ENCODE measurements at places on chromosomes 2 and 18.

GRCh38 chr2:17911491-17912260 lies 33.2 kb downstream of the KCNS3 start:
- DNase-seq: no peak

DNA sequence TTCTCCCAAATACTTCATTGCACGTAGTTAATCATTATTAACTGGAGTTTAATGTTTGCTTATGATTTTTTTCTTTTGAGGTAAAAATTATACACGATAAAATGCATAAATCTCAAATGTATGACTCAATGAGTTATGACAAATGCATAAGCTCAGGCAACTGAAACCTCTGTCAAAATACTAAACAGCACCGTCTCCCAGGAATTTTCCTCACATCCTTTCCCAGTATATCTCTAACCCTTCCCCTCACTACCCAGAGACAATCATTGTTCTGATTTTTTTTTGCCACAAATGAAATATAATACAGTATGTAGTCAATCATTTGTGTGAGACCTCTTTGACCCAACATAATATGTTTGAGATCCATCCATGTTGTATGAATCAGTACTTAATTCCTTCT lies 606.5 kb downstream of the CPS1 start:
- no peak for DNase-seq

- no peak for DNase-seq
Observed at GRCh38 chr2:241649404-241649803, 11.9 kb downstream of the ATG4B start.

DNA sequence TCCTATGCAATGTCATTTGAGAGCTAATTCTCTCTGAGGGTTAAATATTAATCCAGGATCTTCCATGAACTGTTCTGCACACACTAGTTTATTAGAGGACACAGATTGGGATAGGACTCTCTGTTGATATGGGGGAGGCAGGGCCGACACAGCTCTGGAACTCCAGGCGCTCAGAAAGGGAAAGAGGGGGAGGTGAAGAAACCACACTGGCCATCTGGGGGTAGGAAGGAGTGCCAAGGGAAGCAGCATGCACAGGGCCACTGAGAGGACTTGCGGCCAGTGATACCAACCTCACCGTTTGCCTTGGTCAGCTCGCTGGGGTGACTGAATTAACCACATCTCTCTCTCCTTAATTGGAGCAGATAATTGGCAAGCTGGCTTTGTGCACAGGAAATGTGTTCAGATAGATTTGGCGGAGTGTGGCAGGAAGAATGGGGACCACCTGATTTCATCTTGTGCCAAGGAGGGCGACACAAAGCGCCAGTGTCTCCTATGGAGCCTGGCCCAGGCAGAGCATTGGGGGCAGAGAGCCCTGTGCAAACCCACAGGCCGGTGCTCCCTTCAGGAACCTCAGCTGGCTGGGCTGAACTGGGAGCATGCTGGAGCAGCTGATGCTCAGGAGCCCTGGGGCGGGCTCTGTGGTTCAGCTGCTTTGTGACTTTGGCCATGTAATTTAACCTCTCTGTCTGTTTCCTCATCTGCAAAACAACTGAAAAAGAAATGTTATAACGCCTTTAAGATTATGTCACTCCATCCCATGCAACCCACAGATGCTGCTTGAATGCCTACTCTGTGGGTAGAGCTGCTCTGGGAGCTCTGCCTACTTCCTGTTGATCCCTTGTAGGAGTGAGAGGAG lies 114.7 kb upstream of the STON1 start:
- no peak for DNase-seq

DNA sequence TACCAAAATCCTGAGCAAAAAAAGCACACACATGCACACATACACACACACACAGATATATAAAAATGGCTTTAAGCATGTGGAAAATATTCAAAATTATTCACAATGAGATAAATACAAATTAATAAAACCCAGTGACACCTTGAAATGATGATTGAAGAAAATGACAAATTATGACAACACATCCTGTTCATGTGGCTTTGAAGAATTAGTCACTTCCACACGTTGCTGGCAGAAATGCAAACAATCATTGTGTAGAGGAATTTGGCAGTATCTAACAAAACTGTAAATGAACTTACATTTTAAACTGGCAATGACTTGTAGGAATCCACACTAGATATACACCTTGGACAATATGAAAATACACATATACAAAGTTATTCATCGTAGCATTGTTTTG lies 95.8 kb upstream of the RGPD4 start:
- no peak for DNase-seq

- no peak for DNase-seq
Observed at GRCh38 chr2:101781326-101781725, 83.8 kb downstream of the MAP4K4 start.

GRCh38 chr18:34511435-34511834 lies 198.7 kb upstream of the DTNA start:
- DNase-seq: no peak

- no peak for DNase-seq
Observed at GRCh38 chr2:20649576-20649975, 1.3 kb downstream of the HS1BP3 start.

GRCh38 chr2:127078028-127078427 lies 28.9 kb downstream of the BIN1 start:
- DNase-seq: no peak

DNA sequence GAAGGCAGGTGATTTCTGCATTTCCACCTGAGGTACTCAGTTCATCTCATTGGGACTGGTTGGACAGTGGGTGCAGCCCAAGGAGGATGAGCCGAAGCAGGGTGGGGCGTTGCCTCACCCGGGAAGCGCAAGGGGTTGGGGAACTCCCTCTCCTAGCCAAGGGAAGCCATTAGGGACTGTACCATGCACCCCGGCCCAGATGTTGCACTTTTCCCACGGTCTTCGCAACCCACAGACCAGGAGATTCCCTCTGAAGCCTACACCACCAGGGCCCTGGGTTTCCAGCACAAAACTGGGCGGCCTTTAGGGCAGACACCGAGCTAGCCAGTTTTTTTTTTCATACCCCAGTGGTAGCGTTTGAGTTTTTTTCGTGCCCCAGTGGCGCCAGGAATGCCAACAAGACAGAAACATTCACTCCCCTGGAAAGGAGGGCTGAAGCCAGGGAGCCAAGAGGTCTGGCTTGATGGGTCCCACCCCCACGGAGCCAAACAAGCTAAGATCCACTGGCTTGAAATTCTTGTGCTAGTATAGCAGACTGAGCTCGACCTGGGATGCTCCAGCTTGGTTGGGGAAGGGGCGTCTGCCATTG lies 75.9 kb upstream of the RANBP2 start:
- no peak for DNase-seq

DNA sequence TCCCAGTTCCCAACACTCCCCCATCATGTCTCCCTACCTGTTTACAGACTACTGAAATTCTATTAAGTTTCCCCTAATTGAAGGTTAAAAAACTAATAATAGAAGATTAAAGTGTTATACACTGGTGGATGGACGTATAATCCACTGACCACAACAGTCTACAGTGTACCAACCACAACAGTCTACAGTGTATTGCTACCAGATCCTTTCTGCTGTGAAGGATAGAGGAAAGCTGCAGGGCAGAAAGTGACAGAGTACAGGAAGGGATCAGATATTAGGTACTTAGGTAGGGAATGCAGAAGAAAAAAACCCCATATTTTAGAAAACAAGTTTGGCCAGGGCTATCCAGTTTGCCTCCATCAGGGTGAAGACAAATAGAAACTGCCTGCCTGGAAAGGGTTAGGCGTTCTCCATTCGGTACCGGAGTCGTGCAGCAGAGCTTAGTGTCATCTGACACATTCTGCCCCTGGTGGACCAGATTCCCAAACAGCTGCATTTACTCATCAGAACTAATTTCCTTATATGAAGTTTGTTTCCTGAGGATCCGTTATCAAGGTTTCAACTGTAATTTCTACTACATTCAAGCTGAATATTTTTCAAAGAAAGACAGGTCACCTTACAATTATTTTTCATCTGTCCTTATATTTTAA lies 49.9 kb downstream of the KLF7 start:
- DNase-seq: no peak

DNA sequence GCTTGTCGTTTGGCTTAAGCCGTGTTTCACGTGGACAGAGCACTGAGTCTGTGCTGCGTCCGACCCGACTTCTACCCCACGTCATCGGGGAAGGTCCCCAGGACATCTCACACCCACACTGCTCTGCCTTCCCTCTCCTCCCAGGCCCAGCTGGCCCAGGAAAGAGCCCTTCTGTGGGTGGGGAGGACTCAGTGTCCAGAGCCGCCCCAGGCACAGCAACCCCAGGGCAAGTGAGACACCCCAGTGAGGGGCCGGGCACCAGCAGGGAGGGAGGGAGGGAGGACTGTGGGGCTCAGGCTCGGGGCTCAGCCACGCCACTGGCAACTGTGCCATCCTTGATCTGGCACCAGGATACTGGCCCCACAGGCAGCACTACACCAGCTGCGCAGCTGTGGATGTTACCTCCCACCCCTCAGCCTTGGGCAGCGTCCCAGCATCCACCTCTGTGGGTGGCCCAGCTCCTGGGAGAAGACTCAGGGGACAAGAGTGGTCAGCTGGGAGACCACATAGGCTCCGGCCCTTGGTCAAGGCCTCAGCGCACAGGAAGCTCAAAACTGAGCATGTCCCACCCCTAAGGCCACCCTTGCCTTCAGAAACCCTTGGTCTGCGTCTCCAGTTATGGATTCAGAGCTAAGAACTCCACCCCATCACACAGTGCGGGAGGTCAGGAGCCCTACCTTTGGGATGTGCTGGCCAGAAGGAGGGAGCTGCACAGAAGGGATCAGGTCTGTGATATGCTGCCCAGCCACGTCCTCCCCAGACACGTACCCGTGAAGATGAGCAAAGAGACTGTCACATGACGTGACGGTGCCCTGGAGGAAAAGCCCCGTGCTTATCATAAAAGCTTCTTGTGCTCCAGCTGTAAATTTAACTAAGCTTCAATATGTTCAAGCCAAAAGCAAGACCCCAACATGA lies 11.7 kb downstream of the PASK start:
- DNase-seq: no peak

DNA sequence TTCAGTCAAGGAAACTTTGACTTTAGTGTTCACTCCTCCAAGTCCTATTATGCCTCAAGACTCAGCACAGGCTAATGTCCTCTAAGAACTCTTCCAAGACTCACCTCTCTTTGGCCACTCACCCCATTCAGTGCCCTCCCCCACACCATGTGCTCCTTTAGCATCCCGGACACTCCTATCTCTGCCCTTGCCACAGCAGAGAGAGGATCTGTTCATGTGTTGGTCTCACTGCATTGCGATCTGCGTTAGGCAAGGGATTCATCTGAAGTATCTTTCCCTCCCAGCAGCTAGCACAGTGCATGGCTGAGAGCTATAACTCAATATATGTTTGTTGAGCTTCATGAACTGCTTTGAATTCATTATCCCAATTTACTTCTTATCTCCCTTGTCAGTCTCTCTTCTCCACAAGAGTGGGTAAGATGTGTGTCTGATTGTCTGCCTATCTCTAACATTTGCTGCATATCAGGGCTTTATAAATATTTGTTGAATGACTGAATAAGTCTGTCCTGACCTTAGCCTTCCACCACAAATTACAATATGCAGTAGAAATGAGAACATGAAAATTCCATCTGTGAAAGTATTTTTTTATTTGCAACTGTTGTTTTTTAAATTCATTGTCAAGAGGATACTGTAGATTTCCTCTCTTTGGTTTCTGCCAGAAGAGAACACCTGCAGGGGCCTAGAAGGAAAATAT lies 179.9 kb upstream of the NCKAP5 start:
- no peak for DNase-seq

- no peak for DNase-seq
Observed at GRCh38 chr2:40346535-40347354, 105.1 kb downstream of the SLC8A1 start.

Measured in fibroblast of skin of left quadriceps (primary cell).